ENCODE measurements at places on chromosomes 5 and 9. TPM values are rescaled to one million over a fixed set of nuclear protein-coding genes. Genes with fewer than 3 reads are reported as not detected.

GRCh38 chr5:66118304-66118703 is 25.8 kb upstream of the SREK1 start:
- H3K27me3 ChIP-seq, result no peaks in the 10 kb centered on the region
- no peak for DNase-seq
- no peak overlapping the region for H3K4me3 ChIP-seq
- no peaks in the 10 kb centered on the region for H3K36me3 ChIP-seq
- H3K4me1 ChIP-seq, result no peaks in the 10 kb centered on the region

DNA sequence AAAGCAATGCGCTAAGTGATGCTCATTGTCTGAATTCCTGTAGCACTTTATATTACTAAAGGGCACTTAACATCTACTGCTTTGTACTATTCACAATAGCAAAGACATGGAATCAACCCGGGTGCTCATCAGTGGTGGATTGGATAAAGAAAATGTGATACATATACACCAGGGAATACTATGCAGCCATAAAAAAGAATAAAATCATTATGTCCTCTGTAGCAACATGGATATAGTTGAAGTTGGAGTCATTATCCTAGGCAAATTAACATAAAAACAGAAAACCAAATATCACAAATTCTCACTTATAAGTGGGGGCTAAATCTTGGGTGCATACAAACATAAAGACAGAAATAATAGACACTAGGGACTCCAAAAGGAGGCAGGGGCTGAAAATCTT is 308.3 kb downstream of the TRPM3 start:
- DNase-seq, result no peak
- no peaks in the 10 kb centered on the region for H3K27me3 ChIP-seq
- H3K4me1 ChIP-seq, result no peaks in the 10 kb centered on the region
- H3K36me3 ChIP-seq, result no peaks in the 10 kb centered on the region

- H3K27me3 ChIP-seq, result no peaks in the 10 kb centered on the region
- H3K27ac ChIP-seq, result no peak overlapping the region
- H3K4me3 ChIP-seq, result no peak overlapping the region
- no peak for DNase-seq
Measured at GRCh38 chr9:84731696-84732095, 62.2 kb downstream of the NTRK2 start.

DNA sequence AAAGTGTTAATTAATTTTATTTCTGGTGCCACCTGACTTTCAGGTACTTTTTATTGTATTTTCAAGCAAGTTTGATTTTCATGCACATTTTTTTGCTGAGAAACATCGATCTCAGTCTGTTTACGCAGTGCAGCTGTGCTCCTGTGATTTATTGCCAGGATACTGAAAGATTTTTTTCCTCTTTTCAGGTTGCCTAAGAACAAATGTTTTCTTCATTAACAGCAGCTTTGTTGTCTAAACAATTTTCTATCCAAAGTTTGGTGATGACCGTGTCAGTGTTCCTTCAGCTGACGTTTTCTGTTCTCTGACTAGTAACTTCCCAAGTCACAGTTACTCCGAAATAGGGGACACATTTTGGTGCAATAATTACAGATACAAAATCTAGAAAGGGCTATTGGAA is 78.1 kb downstream of the VCAN start:
- no peaks in the 10 kb centered on the region for H3K27me3 ChIP-seq
- H3K4me3 ChIP-seq, result no peak overlapping the region
- no peak for DNase-seq
- no peaks in the 10 kb centered on the region for H3K4me1 ChIP-seq
- no peak overlapping the region for H3K27ac ChIP-seq
- no peaks in the 10 kb centered on the region for H3K36me3 ChIP-seq

DNA sequence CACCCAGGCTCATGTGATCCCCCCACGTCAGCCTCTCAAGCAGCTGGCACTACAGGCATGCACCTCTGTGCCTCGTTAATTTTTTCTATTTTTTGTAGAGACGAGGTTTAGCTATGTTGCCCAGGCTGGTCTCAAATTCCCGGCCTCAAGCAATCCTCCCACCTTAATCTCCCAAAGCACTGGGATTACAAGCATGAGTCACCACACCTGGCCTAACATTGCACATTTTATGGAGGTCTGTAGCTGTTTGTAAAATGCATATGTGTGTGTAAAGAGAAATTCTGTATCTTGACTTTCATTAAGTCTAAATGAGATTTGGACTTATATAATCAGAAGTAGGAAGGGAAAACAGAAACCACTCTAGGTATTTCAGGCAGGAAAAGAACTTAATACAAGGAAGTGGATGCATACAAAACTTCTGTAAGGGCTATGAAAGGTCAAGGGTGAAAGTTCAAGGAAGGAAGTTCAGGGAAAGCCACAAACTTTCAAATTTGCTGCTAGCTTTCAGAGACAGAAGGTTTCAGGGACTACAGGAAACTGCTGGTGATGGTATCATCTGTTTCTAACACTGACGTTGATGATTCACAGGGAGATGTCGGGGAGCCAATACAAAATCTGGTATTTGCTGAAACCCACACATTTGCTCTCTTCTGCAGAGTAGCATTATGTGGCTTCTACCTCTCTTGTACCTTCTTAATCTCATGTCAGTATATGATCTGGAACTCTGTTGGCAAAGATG is 209.4 kb downstream of the PIK3R1 start:
- H3K36me3 ChIP-seq, result no peaks in the 10 kb centered on the region
- no peak overlapping the region for H3K4me3 ChIP-seq
- no peaks in the 10 kb centered on the region for H3K27me3 ChIP-seq

- no peak for DNase-seq
- H3K4me1 ChIP-seq, result no peaks in the 10 kb centered on the region
- H3K36me3 ChIP-seq, result no peaks in the 10 kb centered on the region
- H3K4me3 ChIP-seq, result no peak overlapping the region
- no peak overlapping the region for H3K27ac ChIP-seq
Measured at GRCh38 chr5:125367702-125368101, 621.3 kb upstream of the ZNF608 start.

- DNase-seq, result no peak
- H3K36me3 ChIP-seq, result no peaks in the 10 kb centered on the region
- H3K27me3 ChIP-seq, result no peaks in the 10 kb centered on the region
- H3K27ac ChIP-seq, result no peak overlapping the region
Measured at GRCh38 chr9:3137347-3137695, 293.4 kb upstream of the PUM3 start.

The FST gene
- total RNA-seq, result 0.67 TPM

The FOXD4L5 gene
- total RNA-seq, result not detected

The PCDHB10 gene
- total RNA-seq, result not detected

The ORM2 gene
- total RNA-seq, result not detected

The RICTOR gene
- 125 TPM for total RNA-seq

The SLC38A9 gene
- total RNA-seq, result 10.3 TPM

The UCK1 gene
- total RNA-seq, result 22.5 TPM

- H3K36me3 ChIP-seq, result no peaks in the 10 kb centered on the region
- H3K27me3 ChIP-seq, result no peaks in the 10 kb centered on the region
- no peak for DNase-seq
- no peak overlapping the region for H3K4me3 ChIP-seq
Measured at GRCh38 chr9:105128908-105129600, 115.4 kb upstream of the SLC44A1 start.

Measured in CD4-positive, alpha-beta T cell (primary cell).